T-cell (primary cell): ENCODE measurements at places on chromosomes 5 and 9. TPM values are rescaled to one million over a fixed set of nuclear protein-coding genes. Genes with fewer than 3 reads are reported as not detected.

The MIGA2 gene
- total RNA-seq: 95.7 TPM

The TLN1 gene
- 290 TPM for total RNA-seq

The NMUR2 gene
- not detected for total RNA-seq

The FBP2 gene
- total RNA-seq: not detected

The C9orf153 gene
- total RNA-seq: 0.66 TPM

The MYOT gene
- not detected for total RNA-seq

The GAPVD1 gene
- 64.2 TPM for total RNA-seq

The HMMR gene
- 0.70 TPM for total RNA-seq

The MTRR gene
- total RNA-seq: 90.2 TPM

The CCNI2 gene
- total RNA-seq: 13.8 TPM

The RBM18 gene
- 19.9 TPM for total RNA-seq

The MARVELD2 gene
- total RNA-seq: 1.2 TPM

The SREK1 gene
- 60.2 TPM for total RNA-seq

The CCDC171 gene
- 0.79 TPM for total RNA-seq

The KCNV2 gene
- total RNA-seq: not detected

The ZNF169 gene
- 17.9 TPM for total RNA-seq

The LCN2 gene
- total RNA-seq: not detected

The GLT6D1 gene
- not detected for total RNA-seq

The SEMA6A gene
- 0.79 TPM for total RNA-seq

The ANKRD31 gene
- 0.79 TPM for total RNA-seq

The SPINK13 gene
- total RNA-seq: not detected

The SH3PXD2B gene
- 0.15 TPM for total RNA-seq
